ENCODE measurements at places on chromosomes 2 and 18.
A peak's percentile ranks its signal among the peaks of the same experiment; 100 is the strongest.

DNA sequence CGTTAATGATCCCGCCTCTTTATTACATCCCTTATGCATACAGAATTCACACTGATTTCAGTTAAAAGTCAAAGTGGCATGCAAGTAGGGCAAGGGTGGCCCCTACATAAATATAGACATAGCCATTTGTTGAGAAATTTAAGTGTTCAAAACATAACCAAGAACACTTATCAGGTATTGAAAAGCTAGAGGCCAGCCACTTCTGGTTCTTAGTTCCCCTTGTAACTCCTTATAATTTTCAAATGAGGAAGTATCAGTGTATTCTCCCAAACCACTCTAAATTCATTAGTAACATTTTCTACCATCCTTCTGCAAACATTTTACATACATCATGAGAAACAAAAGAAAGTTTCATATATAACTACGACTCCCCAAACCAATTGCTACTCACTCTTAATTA is 5.8 kb upstream of the ARL5A start:
- no peak for DNase-seq

GRCh38 chr18:58887613-58887963 is 22.9 kb downstream of the ZNF532 start:
- DNase-seq = no peak

DNA sequence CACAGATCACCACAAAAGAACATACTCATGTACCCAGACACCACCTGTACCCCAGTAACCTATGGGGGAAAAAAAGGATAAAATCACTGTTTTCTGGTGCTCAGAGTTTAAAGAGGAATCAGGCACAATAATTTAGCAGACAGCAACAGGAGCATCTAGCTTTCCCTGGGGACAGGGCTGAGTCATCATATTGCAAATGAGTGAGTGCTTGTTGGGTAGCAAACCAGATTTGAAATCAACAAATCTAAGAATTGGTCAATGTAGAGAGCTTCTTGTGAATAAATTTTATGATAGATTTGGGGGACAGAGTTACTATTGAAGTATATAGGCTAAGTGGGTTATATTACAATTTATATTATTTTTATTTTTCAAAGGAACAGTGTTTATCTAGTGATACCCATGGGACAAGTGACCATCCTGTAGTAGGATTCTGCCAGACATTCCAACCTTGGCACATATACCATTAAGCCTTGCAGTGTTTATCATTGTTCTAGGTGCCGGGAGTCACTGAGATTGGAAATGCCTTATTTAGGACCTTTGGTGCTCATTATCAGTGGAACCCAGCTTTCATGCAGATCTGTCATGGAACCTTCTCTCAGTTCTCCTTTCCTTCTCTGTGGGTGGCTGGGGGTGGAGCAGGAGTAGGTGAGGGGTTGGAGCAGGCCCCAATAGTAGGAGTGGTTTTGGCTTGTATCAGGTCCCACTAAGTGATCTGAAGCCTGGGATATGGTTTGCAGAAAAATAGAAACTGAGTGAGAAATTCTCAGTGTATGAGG is 117.2 kb downstream of the CERS6 start:
- no peak for DNase-seq

GRCh38 chr2:111884592-111884964 is 585 bp upstream of the ANAPC1 start:
- no peak for DNase-seq

- DNase-seq = no peak
Observed at GRCh38 chr2:16256601-16257321, 316.4 kb downstream of the MYCN start.

DNA sequence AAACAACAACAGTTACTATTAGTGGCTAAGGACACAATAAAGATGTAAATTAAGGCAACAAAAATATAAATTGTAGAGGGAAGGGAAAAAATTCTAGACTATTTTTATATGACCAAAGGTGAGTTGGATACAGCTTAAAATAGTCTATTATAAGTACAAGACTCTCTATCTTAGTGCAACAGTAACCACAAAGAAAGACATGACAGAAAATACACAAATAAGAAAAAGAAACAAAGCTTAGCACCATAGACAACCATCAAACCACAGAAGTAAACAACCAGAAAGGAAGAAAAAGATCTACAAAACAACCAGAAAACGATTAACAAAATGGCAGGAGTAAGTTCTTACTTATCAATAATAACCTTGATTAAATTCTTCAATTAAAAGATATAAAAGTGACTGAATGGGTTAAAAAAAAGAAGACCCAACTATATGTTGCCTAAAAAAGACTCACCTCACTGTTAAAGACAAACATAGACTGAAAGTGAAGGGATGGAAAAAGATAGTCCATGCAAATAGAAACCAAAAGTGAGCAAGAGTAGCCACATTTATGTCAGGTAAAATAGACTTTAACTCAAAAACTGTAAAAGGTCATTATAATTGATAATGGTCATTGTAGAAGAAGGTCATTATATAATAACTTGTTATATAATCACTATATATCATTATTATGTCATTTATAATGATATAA is 62.5 kb downstream of the USP40 start:
- DNase-seq = no peak

- DNase-seq = peak; percentile 83
Observed at GRCh38 chr2:176111309-176111663, 4.2 kb downstream of the HOXD11 start.

- DNase-seq = no peak
Observed at GRCh38 chr2:27870724-27871123, 19.5 kb downstream of the RBKS start.
